Activated naive CD4-positive, alpha-beta T cell treated with anti-CD3 and anti-CD28 coated beads, Interleukin-2, amount 10 ng/mL, durations not matched to agents 7 days and 5 days (primary cell): ENCODE measurements at places on chromosomes 12 and 14.

DNA sequence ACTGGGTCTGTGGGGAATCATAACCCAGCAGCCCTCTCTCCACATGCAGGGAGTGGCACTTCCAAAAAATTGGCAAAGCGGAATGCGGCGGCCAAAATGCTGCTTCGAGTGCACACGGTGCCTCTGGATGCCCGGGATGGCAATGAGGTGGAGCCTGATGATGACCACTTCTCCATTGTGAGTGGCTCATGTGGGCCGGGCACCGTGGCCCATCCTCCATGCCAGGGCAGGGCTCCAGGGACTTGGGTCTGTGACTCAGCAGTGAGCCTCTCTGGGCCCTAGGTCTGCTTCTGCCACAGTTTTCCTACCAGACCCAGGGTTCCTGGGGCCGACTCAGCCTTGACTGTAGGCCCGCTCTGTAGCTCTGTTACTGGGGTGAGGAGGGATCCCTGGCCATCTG lies 2.2 kb downstream of the NPFF start:
- H3K4me1 ChIP-seq, result peaks cover 28% of the 10 kb centered on the region
- H3K36me3 ChIP-seq, result peaks cover 20% of the 10 kb centered on the region
- H3K27me3 ChIP-seq, result no peaks in the 10 kb centered on the region
- no peak for DNase-seq
- H3K4me3 ChIP-seq, result no peak overlapping the region

DNA sequence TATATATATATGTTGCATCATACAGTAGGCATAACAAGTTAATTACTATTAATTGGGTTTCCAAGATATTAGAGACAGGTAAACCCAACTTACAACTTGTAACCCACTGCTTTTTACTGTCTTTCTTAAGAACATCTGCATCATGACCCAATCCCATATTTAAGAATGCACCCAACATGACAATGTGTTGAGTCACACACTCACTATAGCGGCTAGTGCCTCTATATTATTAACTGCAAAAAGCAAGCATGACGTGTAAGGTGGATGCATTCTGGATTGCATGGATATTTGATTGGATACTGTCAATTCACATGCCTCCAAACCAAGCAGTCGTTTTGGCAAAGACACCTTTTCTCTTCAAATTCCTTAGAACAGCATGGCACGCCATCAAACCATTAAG lies 68.2 kb downstream of the KSR2 start:
- H3K27ac ChIP-seq, result no peak overlapping the region
- H3K36me3 ChIP-seq, result no peaks in the 10 kb centered on the region
- no peaks in the 10 kb centered on the region for H3K27me3 ChIP-seq
- no peaks in the 10 kb centered on the region for H3K4me1 ChIP-seq
- H3K4me3 ChIP-seq, result no peak overlapping the region

GRCh38 chr12:109949089-109949488 lies 47.1 kb downstream of the GIT2 start:
- no peaks in the 10 kb centered on the region for H3K27me3 ChIP-seq
- no peak for DNase-seq
- peaks cover 79% of the 10 kb centered on the region for H3K36me3 ChIP-seq
- peaks cover 30% of the 10 kb centered on the region for H3K4me1 ChIP-seq
- H3K27ac ChIP-seq, result peak overlapping the region; percentile 31

DNA sequence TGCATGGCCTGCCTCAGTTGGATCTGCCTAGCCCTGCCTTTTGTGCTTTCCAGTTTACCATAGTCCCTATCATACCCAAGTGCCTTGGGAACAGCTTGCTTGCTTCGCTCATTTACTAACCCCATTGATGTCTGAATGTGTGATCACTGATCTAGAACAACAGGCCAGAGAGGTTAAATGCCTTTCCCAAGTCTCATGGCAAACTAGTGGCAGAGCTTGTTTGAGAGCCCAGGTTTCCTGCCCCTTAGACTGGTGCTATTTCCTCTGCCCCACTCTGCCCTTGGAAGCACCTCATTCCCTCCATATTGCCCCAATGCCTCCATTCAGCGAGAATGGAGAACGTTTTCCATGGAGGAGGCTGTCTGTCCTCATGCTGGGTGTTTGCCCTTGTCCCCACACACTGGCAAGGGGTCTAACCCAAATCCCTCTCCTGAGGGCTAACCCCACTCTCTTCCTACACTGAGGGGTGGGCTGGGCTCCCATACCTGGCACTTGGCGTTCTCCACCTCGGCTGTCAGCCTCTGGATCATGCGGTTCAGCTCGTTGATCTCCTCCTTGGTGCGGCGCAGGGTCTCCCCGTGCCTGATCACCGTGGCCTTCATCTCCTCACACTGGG lies 19.8 kb downstream of the KRT7 start:
- H3K4me3 ChIP-seq, result no peak overlapping the region
- peaks cover 49% of the 10 kb centered on the region for H3K4me1 ChIP-seq
- peaks cover 70% of the 10 kb centered on the region for H3K27me3 ChIP-seq
- peaks cover 20% of the 10 kb centered on the region for H3K36me3 ChIP-seq

- no peaks in the 10 kb centered on the region for H3K36me3 ChIP-seq
- H3K27ac ChIP-seq, result no peak overlapping the region
- peaks cover 9% of the 10 kb centered on the region for H3K4me1 ChIP-seq
- no peak overlapping the region for H3K4me3 ChIP-seq
- no peak for DNase-seq
Measured at GRCh38 chr12:179131-179884, 34.6 kb downstream of the SLC6A12 start.

- H3K27ac ChIP-seq, result no peak overlapping the region
- no peak for DNase-seq
- peaks cover 46% of the 10 kb centered on the region for H3K36me3 ChIP-seq
- no peak overlapping the region for H3K4me3 ChIP-seq
Measured at GRCh38 chr14:102049258-102050025, 37.4 kb downstream of the HSP90AA1 start.

- H3K27ac ChIP-seq, result no peak overlapping the region
- no peaks in the 10 kb centered on the region for H3K27me3 ChIP-seq
- H3K4me3 ChIP-seq, result no peak overlapping the region
- no peak for DNase-seq
- peaks cover 15% of the 10 kb centered on the region for H3K36me3 ChIP-seq
- no peaks in the 10 kb centered on the region for H3K4me1 ChIP-seq
Measured at GRCh38 chr12:1300460-1300859, 293.9 kb downstream of the FBXL14 start.

- no peak overlapping the region for H3K4me3 ChIP-seq
- no peak for DNase-seq
- H3K27ac ChIP-seq, result no peak overlapping the region
- peaks cover 3% of the 10 kb centered on the region for H3K27me3 ChIP-seq
- H3K36me3 ChIP-seq, result no peaks in the 10 kb centered on the region
- H3K4me1 ChIP-seq, result no peaks in the 10 kb centered on the region
Measured at GRCh38 chr14:70616646-70617045, 16.2 kb upstream of the MED6 start.

GRCh38 chr12:128827724-128828123 lies 4.0 kb upstream of the SLC15A4 start:
- no peak for DNase-seq
- H3K4me1 ChIP-seq, result peaks cover 26% of the 10 kb centered on the region

GRCh38 chr14:104289507-104289906 lies 151.1 kb downstream of the KIF26A start:
- no peaks in the 10 kb centered on the region for H3K27me3 ChIP-seq
- no peaks in the 10 kb centered on the region for H3K4me1 ChIP-seq
- H3K36me3 ChIP-seq, result no peaks in the 10 kb centered on the region
- no peak overlapping the region for H3K27ac ChIP-seq
- DNase-seq, result peak; percentile 5
- H3K4me3 ChIP-seq, result no peak overlapping the region

- H3K4me3 ChIP-seq, result no peak overlapping the region
- DNase-seq, result no peak
- H3K27ac ChIP-seq, result no peak overlapping the region
- no peaks in the 10 kb centered on the region for H3K36me3 ChIP-seq
- no peaks in the 10 kb centered on the region for H3K4me1 ChIP-seq
Measured at GRCh38 chr14:57560681-57561080, 67.0 kb upstream of the CCDC198 start.

DNA sequence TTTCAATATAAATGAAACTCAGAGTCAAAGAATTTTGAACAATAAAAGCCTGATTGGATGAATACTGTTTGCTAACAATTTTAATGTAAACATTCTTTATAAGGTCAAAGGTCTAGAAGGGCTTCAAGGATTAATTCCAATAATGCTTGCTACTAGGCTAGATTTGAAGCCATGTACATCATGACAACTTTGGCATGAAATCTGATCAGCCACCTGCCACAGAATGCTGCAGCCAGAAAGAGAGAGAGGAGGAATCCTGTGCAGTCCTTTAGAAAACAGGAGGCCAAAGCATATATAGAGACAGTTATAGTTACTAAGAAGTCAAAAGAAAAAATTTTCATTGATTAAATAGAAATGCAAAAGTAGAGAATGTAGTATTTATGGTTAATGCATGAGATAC lies 47.1 kb downstream of the ABCD2 start:
- H3K4me1 ChIP-seq, result no peaks in the 10 kb centered on the region
- H3K4me3 ChIP-seq, result no peak overlapping the region
- no peak overlapping the region for H3K27ac ChIP-seq
- peaks cover 85% of the 10 kb centered on the region for H3K36me3 ChIP-seq
- H3K27me3 ChIP-seq, result no peaks in the 10 kb centered on the region

DNA sequence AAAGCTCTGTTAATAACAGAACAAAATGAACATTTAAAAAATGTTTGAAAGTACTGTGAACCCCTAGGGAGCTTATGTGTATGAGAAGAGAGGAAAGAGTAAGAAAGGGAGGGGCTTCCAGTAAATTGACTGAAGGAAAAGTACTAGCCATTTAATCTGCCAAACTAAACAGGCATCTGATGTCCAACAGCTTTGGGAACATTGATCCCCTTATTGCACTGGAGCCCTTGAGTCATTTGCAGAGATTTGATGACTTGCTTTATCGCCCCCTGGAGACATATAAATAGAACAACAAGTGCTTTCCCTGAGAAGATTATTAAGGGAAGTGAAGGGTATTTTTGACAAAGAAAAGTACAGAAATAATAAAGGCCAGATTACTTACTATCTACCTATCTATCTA lies 319.3 kb upstream of the NOVA1 start:
- H3K4me1 ChIP-seq, result no peaks in the 10 kb centered on the region
- H3K36me3 ChIP-seq, result no peaks in the 10 kb centered on the region
- no peak overlapping the region for H3K27ac ChIP-seq
- no peak overlapping the region for H3K4me3 ChIP-seq
- no peaks in the 10 kb centered on the region for H3K27me3 ChIP-seq
- DNase-seq, result no peak
